Right forelimb (tissue), 1 donor: ENCODE measurements at places on chromosomes 2 and 18.

- DNase-seq: no peak
These were observed 110.2 kb upstream of the CCDC68 start for GRCh38 chr18:55069497-55069896.

GRCh38 chr2:3956892-3957291, 253.5 kb downstream of the DCDC2C start:
- no peak for DNase-seq

DNA sequence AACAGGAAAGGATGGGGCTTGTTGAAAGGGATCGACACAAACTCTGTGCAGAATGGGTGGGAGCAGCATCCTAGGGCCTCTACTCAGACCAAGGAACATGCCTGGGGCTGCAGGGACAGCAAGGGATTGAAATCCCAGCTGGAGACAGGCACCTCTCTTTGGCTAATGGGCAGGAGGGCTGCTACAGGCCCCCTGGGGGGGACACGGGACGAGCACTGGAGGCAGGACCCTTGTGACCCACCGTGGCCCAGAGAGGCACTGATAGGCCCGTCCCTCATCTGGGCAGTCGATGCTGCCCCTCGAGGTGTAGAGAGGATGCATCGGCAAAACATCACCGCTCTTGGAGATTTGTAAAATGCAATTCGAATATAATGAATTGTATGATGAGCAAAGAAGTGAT, 5.1 kb downstream of the HS1BP3 start:
- DNase-seq: no peak

GRCh38 chr2:100744589-100744988, 75.3 kb upstream of the NPAS2 start:
- no peak for DNase-seq
